ENCODE measurements at places on chromosomes 16 and 17.

GRCh38 chr16:77531752-77532151 lies 96.9 kb upstream of the ADAMTS18 start:
- DNase-seq = no peak

DNA sequence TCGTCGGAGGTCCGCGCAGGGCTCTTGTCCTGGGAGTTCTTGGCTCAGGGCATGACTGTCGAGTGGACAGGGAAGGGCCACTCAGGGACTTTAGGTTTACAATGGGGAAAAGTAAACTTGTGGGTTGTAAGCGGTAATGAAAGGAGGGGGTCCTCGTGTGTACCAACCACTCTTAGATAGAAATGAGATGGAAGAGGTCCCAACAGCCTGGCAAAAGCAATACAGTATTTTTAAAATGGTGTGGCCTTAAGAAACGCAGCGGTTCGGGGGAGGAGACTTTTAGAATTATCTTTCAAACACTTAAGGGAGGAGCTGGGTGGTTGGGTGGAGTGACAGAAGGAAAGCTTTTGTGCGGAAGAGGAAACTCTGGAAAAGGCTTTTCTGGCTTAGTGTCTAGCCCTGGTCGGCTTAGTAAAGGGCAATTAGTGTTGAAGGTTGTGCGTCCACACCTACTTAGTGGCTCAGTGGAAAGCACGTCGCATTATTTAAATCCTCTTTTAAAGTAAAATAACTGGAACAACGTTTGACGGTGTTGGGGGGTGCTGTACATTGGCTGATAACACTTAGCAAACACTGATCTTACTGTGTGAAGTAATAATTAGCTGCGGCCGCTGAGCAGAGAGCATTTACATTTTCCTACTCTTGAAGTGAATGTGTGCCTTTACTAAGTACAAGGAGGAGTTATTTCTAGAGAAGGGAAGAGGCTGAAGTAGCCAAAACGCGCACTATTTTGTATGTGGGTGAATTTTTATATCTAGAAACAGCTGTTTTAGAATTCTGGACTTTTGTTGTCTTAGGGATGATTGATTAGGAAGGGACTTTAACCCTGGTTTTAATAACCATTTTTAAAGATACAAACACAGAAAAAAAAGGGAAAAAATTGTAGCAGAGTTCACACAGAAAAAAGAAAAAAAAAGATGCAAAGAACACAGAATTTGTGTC lies 1.0 kb downstream of the WSB1 start:
- peak; percentile 23 for DNase-seq

DNA sequence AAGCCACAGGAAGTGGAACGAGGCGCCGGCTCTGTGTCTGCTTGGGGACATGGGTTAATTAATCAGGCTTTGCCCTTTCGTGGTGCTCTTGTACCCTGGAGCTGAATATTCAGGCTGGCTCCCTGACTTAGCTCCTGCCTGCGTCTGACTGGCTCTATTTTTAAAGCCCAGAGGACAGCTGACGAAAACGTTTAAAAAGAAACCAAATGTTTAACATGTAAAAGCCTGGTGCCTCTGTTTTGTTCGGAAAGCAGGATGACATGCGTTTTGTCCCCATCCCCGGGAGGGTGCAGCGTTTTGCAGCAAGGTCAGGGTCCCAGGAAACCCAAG lies 61.1 kb downstream of the NT5M start:
- DNase-seq = no peak

GRCh38 chr16:20928774-20929411 lies 28.3 kb downstream of the LYRM1 start:
- no peak for DNase-seq

GRCh38 chr17:76139801-76140660 lies 1.0 kb downstream of the FOXJ1 start:
- no peak for DNase-seq

GRCh38 chr17:72634621-72635020 lies 457.9 kb downstream of the SLC39A11 start:
- DNase-seq = no peak

- DNase-seq = no peak
Observed at GRCh38 chr17:36036235-36036634, 18.5 kb upstream of the CCL23 start.

GRCh38 chr16:17173281-17173680 lies 297.5 kb downstream of the XYLT1 start:
- no peak for DNase-seq

DNA sequence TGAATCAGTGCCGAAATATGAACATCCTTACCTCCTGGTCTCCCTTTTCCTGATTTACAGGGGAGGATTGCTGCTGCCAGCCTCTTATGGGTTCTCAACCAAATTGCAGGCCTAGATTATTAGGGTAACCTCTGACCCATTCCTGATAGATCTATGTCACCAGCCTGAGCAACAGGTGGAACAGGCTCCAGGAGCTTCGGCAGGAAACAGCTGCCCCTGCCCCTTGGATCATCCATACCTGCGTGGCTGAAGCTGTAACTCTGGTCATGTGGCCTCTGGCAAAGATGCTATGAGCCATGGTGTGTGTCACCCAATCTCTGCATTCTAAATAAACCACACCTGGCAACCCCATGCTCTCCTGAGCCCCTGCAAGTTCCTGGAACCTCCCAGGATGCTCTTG lies 18.4 kb upstream of the RBBP6 start:
- DNase-seq = no peak

DNA sequence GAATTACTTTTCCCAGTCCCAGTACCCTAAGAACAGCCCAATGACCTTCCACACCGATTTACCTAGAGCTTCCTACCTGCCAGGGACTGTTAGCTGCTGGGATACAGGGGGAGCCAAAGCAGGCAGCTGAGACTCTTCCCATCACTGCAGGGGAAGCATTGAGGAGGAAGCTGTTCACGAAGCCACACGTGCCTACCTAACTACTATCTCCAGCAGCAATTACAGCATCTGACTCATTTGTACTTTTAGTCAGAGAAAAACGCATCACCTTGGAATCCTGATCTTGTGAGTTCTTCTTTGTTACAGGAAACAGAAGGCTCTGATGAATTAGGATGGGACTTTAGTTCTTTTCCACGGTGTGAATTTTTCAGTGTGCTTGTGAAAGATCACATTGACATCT lies 113.7 kb upstream of the DHX40 start:
- DNase-seq = no peak

GRCh38 chr17:68706356-68706920 lies 105.3 kb upstream of the FAM20A start:
- DNase-seq = no peak

DNA sequence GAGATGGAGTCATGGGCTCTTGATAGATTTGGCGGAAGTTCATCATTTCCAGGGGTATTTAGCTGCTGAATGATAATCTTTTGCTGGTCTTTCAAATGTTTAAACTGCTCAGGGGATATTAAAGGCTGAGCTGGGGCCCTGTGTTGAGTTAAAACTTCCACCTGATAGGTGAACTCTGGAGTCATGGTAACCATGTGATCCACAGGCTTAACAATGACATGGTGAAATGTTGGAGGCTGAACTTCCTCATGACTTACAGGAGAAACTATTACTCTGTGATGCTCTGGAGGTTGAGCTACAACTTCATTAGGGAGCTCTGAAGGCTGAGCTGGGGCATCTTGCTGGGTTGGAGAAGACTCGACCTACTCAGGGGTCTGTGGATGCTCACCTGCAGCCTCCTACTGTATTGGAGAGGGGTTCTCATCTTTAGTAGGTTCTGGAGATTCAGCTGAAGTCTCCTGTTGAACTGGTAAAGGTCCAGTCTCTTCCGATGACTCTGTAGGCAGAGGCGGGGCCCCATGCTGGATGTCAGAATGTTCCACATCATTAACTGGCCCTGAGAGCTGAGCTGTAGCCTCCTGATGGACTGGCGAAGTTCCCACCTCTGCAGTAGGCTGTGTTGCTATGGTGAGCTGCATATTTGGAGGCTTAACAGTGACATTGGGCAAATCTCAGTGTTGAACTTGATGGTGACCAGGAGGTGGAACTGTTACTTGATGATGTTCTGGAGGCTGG lies 24.2 kb downstream of the RDM1 start:
- no peak for DNase-seq

- no peak for DNase-seq
Observed at GRCh38 chr16:61677776-61678175, 358.5 kb downstream of the CDH8 start.

DNA sequence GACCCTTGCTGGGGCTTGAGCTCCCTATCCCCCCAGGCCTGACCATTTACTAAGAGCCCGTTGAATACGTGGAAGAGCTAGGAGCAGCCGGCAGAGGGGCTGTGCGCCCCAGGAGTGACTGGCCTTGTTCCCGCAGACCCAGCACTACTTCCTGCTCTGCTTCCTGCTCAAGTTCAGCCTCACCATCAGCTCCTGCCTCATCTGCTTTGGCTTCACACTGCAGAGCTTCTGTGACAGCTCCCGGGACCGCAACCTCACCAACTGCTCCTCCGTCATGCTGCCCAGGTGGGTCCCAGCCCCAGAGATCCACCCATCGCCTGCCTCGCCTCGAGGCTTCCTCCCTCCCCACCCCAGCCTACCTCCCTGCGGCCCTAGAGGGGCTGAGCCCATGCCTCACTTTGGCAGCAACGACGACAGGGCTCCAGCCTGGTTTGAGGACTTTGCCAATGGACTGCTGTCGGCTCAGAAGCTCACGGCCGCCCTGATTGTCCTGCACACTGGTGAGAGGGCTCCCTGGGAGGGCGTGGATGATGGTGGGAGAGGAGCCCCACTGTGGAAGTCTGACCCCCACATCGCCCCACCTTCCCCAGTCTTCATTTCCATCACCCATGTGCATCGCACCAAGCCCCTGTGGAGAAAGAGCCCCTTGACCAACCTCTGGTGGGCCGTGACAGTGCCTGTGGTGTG lies 17.2 kb downstream of the CASKIN2 start:
- no peak for DNase-seq

DNA sequence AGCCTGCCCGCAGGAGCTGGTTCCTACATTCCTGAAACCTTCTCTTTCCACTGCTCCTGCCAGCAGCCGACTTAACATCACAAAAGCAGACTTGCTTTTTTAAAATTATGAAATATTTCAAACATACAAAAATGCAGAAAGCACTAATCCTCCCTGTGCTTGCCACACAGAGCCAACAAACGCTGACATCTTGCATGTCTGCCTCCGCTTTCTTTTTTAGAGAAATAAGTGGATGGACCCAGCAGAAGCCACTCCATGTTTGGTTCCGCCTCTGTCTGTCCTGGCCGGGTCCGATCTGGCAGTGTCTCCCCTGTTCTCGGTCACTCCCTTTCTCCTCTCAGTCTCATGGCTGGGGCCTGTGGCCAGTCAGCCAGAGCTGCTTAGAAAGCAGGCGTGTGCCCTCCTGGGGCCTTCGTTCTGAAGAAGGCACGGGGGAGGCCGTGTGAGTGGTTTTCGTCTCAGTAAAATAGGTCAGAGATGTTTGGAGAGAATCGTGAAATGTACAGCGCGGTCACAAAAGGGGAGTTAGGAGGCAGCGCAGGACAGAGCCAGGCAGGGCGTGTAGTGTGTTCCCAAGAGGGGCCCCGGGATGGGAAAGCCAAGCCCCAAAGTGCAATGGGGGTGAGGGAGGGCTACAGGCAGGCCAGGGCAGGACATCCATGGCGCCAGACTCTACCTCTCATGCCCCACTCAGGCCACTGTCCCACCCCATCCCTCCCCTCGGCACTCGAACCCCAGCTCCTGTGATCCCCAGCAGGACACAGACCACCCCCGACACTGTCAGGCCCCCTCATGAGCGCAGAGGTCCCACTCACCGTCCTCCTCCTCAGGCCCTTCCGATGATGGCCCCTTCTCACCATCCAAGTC lies 23.2 kb downstream of the MXRA7 start:
- DNase-seq = no peak

DNA sequence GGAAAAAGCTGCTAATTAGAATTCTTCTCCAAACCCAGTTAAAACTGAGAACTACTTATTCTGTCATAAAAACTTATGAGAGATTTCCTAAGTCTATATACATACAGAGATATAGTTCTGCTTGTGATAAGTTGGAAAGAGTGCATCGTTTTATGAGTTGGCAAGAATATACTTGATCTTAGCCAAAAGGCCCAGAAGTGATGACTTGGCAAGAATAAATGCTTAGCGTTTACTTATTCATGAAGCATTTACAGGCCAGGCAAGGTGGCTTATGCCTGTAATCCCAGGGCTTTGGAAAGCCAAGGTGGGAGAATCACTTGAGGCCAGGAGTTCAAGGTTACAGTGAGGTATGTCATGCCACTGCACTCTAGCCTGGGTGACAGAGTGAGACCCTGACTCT lies 81.7 kb downstream of the CYB561 start:
- no peak for DNase-seq

DNA sequence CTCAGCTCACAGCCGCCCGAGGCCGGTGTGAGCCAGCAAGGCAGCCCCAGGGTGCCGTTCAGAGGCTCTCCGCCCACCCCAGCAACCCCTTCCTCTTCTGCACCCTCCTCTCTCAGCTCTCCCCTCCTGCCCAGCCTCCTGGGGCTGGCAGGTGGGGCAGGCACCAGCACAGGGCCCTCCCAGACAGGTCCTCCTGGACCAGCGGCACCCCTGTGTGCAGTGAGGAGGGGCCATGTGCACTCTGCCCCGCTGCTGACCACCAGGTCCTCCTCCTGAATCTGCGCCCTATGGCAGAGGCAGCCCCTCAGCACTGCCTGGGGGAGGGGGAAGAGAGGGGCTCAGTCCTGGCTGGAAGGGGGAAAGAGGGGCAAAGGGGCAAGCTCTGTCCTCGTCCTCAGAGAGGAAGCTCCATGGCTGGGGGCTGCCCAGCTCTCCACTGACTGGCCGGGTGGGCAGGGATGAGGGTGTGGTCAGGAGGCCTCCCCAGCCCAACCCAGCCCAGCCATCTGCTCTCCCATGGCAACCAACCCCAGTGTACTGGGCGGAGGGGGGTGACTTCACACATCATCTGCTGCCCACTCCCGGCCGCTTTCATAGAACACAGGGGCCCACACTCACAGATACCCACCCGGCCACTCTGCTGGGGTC lies 5.4 kb upstream of the BCAR1 start:
- no peak for DNase-seq

DNA sequence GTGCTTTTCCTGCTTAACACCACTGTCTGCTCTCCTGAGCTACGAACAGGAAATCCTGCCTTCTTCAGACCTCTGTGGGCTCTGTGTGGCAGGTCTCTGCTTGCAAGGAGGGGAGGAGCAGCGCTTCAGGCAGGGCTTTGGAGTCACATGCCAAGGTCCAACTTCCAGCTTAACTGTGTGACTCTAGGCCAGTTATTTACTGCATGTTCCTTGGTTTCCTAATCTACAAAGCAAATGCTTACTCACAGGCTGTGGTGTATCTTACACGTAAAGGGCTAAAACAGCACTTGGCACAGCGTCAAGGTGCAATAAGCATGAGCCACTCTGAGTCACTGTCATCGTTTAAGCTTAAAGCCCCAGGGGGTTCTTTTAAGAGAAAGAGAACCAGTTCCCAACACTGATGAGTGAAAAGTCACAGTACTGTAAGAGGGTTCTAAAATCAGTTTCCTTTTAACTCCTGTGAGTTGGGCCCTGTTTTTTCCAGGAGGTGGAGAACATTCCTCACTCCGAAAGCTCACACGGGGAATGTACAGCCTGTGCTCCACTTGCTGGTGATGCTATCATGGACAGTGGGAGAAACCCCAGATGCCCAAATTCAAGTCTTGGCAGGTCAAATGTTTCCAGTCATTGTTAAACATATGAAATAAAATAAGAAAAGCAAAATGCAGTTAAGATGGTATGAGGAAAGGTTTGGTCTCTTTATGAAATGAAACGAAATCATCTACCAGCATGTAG lies 54.1 kb upstream of the BCAR1 start:
- no peak for DNase-seq

- DNase-seq = no peak
Observed at GRCh38 chr17:79789943-79790804, 6.7 kb downstream of the CBX8 start.

- DNase-seq = no peak
Observed at GRCh38 chr16:68202091-68202519, 33.8 kb downstream of the ESRP2 start.

- no peak for DNase-seq
Observed at GRCh38 chr17:27545562-27546229, 85.3 kb upstream of the LGALS9 start.

Data from activated CD4-positive, alpha-beta T cell treated with anti-CD3 and anti-CD28 coated beads, Interleukin-2, amount 50 U/mL, for 24 hours (primary cell).